ENCODE measurements at places on chromosomes 16 and 17.
A peak's percentile ranks its signal among the peaks of the same experiment; 100 is the strongest.

DNA sequence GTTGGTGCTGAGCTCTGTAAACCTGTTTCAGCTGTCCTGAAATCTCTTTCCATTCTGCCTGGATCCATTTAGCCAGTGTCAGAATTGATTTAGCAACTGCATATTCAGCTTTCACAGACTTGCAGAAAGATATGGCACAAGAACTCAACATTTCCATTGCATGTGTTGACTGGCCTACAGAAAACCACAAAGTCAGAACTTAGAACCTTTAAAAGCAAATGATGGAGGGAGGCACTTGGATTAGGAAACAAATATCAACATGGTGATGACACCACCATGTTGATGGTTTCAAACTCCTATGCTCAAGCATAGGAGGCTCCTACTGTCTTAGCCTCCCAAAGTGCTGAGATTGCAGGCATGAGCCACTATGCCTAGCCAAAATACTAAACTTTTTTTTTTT lies 52.3 kb upstream of the ARL6IP1 start:
- peaks cover 1% of the 10 kb centered on the region for H3K4me1 ChIP-seq

DNA sequence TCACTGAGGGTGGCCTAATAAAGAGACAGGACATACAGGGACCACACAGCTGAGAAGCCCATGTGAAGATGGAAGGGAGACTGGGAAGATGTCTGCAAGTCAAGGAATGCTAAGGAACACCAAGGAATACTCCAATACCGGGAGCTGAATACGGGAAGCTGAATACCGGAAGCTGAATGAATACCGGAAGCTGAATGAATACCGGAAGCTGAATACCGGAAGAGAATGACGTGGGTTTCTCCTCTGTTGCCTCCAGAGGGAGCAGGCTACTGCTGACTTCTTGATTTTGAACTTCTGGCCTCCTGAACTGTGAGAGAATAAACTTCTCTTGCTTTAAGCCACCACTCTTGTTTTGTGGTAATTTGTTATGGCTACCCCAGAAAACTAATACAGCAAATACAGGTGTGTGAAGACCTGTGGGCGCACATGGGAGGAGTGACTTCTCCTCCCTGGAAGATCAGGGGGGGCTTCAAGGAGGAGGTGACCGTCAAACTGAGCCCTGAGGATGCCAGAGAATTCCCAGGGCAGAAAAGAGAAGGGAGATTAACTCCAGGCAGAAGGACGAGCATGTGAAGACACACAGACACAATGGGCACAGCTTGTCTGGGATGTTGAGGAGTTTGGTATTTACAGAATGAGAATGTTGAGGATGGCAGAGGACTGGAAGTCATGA lies 259.9 kb downstream of the IRF8 start:
- H3K36me3 ChIP-seq: peaks cover 4% of the 10 kb centered on the region
- H3K4me3 ChIP-seq: no peak overlapping the region
- peaks cover 23% of the 10 kb centered on the region for H3K27me3 ChIP-seq
- H3K4me1 ChIP-seq: peaks cover 2% of the 10 kb centered on the region
- no peak for DNase-seq

GRCh38 chr17:21772321-21772720 lies 80.0 kb downstream of the KCNJ18 start:
- no peaks in the 10 kb centered on the region for H3K36me3 ChIP-seq
- H3K27ac ChIP-seq: no peak overlapping the region
- H3K4me1 ChIP-seq: no peaks in the 10 kb centered on the region
- H3K4me3 ChIP-seq: no peak overlapping the region

GRCh38 chr16:11224096-11224893 lies 31.7 kb downstream of the SOCS1 start:
- no peaks in the 10 kb centered on the region for H3K27me3 ChIP-seq
- peak overlapping the region; percentile 100 for H3K27ac ChIP-seq
- peak; percentile 80 for DNase-seq
- H3K4me1 ChIP-seq: peaks cover 60% of the 10 kb centered on the region

GRCh38 chr16:26137956-26138355 lies 446.2 kb downstream of the HS3ST4 start:
- H3K4me1 ChIP-seq: no peaks in the 10 kb centered on the region
- no peaks in the 10 kb centered on the region for H3K36me3 ChIP-seq
- no peak overlapping the region for H3K27ac ChIP-seq
- H3K4me3 ChIP-seq: no peak overlapping the region
- peaks cover 2% of the 10 kb centered on the region for H3K27me3 ChIP-seq
- no peak for DNase-seq

- no peak overlapping the region for H3K4me3 ChIP-seq
- peaks cover 5% of the 10 kb centered on the region for H3K27me3 ChIP-seq
- no peak overlapping the region for H3K27ac ChIP-seq
- DNase-seq: no peak
- H3K4me1 ChIP-seq: peaks cover 6% of the 10 kb centered on the region
Observed at GRCh38 chr16:10255728-10256127, 73.5 kb upstream of the GRIN2A start.

DNA sequence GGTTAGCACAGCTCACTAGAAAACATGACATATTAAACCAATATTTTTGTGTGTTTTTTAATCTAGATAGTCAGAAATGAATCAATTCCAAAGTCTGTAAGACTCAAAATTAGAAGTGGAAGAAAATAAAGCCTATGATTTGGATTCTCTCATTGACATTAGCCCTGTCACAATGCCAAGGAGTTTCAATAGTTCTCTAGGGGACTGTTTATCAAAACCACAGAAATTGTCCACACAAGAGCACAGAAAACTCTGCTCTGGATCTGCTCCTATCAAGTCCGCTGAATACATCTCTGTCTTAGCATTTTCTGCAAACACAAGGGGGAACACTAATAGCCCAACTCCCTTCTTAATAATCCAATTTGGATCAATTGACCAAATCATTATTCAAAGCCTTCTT lies 152.0 kb downstream of the HS3ST3B1 start:
- no peaks in the 10 kb centered on the region for H3K4me1 ChIP-seq
- no peak overlapping the region for H3K27ac ChIP-seq
- no peak for DNase-seq
- no peak overlapping the region for H3K4me3 ChIP-seq
- no peaks in the 10 kb centered on the region for H3K27me3 ChIP-seq

GRCh38 chr16:14438256-14438655 lies 191.8 kb downstream of the PARN start:
- peaks cover 24% of the 10 kb centered on the region for H3K4me1 ChIP-seq
- no peak for DNase-seq
- no peaks in the 10 kb centered on the region for H3K27me3 ChIP-seq

GRCh38 chr17:44587339-44587738 lies 30.1 kb downstream of the FZD2 start:
- no peaks in the 10 kb centered on the region for H3K36me3 ChIP-seq
- DNase-seq: no peak
- H3K4me1 ChIP-seq: no peaks in the 10 kb centered on the region
- no peak overlapping the region for H3K4me3 ChIP-seq
- H3K27me3 ChIP-seq: no peaks in the 10 kb centered on the region
